Foreskin melanocyte (primary cell): ENCODE measurements at places on chromosomes 1 and 21.

DNA sequence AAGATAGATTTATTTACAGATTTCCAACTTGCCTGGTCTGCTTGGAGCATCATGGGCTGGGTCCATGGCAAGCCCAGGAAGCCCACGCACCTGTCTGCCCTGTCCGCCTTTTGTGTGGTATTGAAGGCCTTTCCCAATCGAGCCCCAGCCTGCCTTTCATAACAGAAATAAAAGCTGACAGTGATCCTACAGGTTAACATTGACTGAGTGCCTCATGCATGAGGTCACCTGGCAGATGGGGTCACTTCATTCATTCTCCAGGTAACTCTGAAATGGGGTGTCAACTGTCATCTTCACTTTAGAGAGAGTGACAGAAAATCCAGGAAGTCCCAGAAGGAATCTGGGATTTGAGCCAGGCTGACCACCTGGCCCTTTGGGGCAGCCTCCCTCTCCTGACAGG is 36.3 kb upstream of the CASZ1 start:
- DNase-seq, result no peak

DNA sequence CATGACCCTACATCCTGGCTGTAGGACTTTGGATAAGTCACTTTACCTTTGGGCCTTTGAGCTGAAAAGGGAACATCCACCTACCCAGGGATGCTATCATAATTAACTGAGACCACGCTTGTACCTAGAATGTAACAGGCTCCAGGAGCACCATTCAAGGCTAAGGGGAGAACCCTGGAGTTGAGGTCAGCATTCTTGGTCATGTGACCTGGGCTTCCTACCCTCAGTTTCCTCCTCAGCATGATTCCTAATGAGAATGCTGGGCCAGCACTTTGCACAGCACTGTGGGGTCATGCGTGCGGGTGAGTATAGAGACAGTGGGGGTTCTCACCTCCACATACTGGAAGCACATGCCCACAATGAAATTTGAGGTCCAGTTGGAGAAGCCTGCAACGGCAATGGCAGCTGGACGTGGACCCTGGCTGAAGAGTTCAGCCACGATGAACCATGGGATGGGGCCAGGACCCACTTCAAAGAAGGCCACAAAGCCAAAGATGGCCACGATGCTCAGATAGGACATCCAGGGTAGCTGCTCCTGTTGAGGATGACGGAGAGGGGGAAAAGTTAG is 31.3 kb downstream of the SLC2A1 start:
- DNase-seq, result no peak

GRCh38 chr1:185719021-185719420 is 15.2 kb upstream of the HMCN1 start:
- DNase-seq, result peak; percentile 57

GRCh38 chr1:116877141-116877818 is 32.4 kb upstream of the PTGFRN start:
- DNase-seq, result no peak

- no peak for DNase-seq
Measured at GRCh38 chr1:53938136-53938830, 7.2 kb downstream of the IFT25 start.

DNA sequence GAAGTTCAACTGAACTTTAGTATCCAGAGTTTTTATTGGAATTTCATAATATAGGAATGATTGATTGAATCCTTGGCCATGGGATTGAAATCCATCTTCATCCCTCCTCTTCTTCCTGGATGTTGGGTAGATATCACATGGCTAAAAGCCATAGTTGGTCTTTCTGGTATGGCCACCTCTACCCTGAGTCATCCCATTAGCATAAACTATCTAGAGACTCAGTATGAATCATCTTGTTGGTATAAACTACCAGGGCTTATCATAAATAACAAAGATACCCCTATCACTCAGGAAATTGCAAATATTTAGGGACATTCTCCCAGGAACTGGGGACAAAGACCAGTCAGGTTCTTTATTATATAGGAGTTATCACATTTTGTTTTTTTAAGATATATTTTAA is 21.2 kb upstream of the ZP4 start:
- DNase-seq, result no peak

GRCh38 chr1:114215436-114215835 is 61.8 kb upstream of the SYT6 start:
- DNase-seq, result no peak

GRCh38 chr1:193335806-193336428 is 149.5 kb upstream of the B3GALT2 start:
- DNase-seq, result peak; percentile 92

DNA sequence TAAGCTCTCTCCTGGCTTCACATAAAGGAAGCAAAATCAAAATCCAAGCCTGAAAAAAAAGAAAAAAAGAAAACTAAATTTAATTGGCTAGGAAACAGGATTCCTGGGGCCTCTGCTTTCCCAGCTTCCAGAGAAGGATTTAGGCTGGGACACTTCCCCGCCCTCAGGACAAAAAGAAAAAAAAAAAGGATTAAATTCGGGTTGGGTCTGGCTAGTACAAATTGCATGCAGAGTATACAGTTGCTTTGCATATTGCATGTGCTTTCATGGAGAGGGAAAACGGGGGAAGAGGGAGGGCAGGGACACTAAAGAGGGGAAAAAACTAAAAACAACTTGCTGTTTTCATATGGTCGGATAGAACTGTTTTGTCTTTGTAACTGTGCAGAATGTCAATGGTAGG is 42.7 kb downstream of the OLIG1 start:
- no peak for DNase-seq
